CD4-positive, alpha-beta memory T cell (primary cell): ENCODE measurements at places on chromosomes 3 and 15. TPM values are rescaled to one million over a fixed set of nuclear protein-coding genes. Genes with fewer than 3 reads are reported as not detected.

Gene CHRNB4
- total RNA-seq, result not detected

Gene HRG
- total RNA-seq, result not detected

- H3K36me3 ChIP-seq, result no peaks in the 10 kb centered on the region
- H3K4me3 ChIP-seq, result no peak overlapping the region
- no peak overlapping the region for H3K27ac ChIP-seq
- no peak for DNase-seq
- H3K4me1 ChIP-seq, result peaks cover 48% of the 10 kb centered on the region
These were observed 44.7 kb downstream of the CBLB start for GRCh38 chr3:105824129-105824528.

DNA sequence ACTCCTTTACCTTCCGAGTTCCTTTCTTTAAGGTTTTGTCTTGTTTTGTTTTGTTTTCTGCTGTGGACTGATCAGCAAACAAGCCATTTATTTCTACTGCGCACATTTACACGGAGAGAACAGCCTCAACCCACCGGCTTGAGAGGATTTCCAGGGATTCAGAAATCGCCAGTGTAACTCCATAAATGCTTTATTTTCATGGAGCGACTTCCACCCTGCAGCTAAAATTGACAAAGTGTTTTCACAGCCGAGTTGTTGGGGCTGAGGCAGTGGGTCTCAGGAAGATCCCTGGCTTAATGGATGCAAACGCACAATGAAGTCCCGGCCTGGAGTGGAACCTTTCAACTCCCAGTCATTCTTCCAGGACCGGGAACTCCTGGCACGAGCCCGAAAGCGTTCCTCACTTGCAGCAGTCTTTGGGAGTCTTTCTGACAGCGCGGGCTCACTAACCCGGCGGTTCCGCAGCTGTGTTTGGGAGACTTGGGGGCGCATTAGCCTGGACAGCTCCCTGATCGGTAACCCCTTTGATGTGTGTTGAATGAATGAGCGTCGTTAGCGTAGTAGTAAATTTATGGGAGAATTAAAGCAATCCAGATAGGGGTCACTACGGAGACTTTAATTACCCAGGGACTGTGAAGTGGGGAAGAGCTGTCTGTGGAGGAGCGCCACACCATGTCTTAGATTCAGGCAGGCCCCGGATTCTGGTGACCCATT is 785 bp upstream of the MYRIP start:
- no peaks in the 10 kb centered on the region for H3K36me3 ChIP-seq
- no peak for DNase-seq
- H3K4me3 ChIP-seq, result no peak overlapping the region

DNA sequence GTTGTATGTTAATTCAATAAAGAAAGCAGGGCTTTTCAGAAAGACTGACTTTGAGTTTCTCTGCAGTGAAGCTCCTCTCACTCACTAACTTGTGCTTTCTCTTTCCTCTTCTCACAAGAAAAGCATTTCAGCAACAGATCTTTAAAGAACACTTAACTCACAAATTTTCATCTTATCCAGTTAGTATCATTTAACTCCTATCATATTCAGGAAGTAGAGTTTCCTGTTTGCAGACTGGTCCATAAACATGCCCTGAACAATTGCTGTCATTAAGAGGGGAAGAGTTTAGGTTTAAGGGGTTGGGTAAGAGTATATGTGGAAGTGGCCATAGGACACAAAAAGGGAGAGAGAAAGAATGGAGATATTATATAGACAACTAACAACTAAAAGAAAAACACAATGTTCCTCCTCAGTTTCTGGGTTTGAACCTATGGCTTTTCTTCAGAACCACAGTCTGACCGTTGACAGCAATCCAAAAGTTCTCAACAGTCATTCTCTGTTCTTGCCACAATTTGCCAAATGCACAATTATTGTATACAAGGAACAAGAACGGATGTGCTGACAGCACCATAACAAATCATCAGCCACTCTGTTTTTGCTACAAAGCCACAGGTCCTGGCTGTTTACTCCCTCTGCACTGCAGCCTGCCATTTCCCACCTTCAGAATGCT is 63.9 kb downstream of the CHAC1 start:
- no peaks in the 10 kb centered on the region for H3K4me1 ChIP-seq
- H3K27ac ChIP-seq, result no peak overlapping the region
- H3K4me3 ChIP-seq, result no peak overlapping the region
- H3K36me3 ChIP-seq, result peaks cover 37% of the 10 kb centered on the region

DNA sequence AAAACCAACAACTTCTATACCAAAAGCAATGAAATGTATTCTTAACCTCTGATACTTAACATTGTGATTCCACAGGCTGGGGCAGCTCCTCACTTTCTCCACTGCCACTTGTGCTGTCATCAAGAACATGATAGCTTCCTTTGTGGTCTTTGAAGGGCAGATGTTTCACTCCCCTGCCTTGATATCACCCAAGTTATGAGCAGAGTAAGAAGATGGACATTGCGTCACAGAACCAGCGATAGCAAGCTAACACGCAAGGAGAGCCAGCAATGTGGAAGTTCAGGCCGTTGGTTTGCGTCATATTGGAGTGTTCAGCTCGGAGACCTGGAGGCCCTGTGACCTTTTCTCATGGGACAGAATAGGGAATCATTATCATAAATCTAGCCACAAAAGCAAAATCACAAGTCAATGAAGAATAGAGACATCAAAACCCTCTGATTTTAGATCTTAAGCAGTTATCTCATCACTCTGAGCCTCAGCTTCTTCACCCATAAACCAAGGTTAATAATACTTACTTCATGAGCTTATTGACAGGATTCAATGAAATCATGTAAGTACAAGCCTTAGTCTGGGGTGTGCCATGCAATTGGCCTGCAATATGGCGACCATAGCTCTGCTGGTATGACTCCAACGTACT is 183.8 kb upstream of the THBS1 start:
- H3K27me3 ChIP-seq, result no peaks in the 10 kb centered on the region
- H3K4me3 ChIP-seq, result no peak overlapping the region
- no peak for DNase-seq
- H3K27ac ChIP-seq, result no peak overlapping the region

DNA sequence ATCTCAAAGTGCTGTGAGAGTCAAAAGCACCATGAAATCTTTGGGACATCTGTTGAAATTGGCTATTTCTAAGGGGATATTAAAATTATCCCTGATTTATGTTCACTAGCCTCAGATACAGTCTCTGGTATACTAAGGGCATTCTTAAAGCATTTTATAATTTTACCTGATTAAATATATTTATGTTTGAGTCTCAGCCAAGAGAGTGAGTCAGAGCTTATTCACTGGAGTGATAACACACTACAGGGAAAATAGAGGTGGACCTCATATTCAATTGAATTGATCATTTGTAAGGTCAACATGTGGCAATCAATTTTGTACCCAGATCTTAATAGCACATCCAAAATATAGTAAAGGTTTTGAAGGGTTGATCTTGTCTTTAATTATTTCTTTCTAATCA is 733.6 kb downstream of the EPHA3 start:
- no peaks in the 10 kb centered on the region for H3K36me3 ChIP-seq
- H3K27ac ChIP-seq, result no peak overlapping the region
- no peaks in the 10 kb centered on the region for H3K27me3 ChIP-seq
- DNase-seq, result no peak
- H3K4me3 ChIP-seq, result no peak overlapping the region
- H3K4me1 ChIP-seq, result no peaks in the 10 kb centered on the region

GRCh38 chr3:16606398-16606797 is 1.2 kb upstream of the DAZL start:
- no peaks in the 10 kb centered on the region for H3K4me1 ChIP-seq
- no peak overlapping the region for H3K27ac ChIP-seq
- H3K36me3 ChIP-seq, result no peaks in the 10 kb centered on the region
- H3K27me3 ChIP-seq, result no peaks in the 10 kb centered on the region
- H3K4me3 ChIP-seq, result no peak overlapping the region
